ENCODE measurements at places on chromosomes 1 and 21. TPM values are rescaled to one million over a fixed set of nuclear protein-coding genes. Genes with fewer than 3 reads are reported as not detected.

The ICOSLG gene
- 0.35 TPM for total RNA-seq

The KIRREL1 gene
- total RNA-seq, result 124 TPM

The CYP4A22 gene
- not detected for total RNA-seq

The S100A3 gene
- total RNA-seq, result 2.5 TPM

The SPATA1 gene
- 0.85 TPM for total RNA-seq

The DCLRE1B gene
- 7.1 TPM for total RNA-seq

The CELA2A gene
- total RNA-seq, result not detected

The CTSS gene
- 0.85 TPM for total RNA-seq

The CD48 gene
- not detected for total RNA-seq

The SPRR5 gene
- not detected for total RNA-seq
